Germinal center (tissue), 1 donor: ENCODE measurements at places on chromosomes 11 and 22.

GRCh38 chr22:27829620-27830019, 28.1 kb upstream of the MN1 start:
- DNase-seq: no peak

- no peak for DNase-seq
Measured at GRCh38 chr11:119860561-119861094, 131.6 kb upstream of the NECTIN1 start.

GRCh38 chr11:18203723-18204122, 31.1 kb downstream of the MRGPRX4 start:
- DNase-seq: peak; percentile 52

GRCh38 chr11:20022363-20023081, 137.8 kb downstream of the DBX1 start:
- DNase-seq: no peak

DNA sequence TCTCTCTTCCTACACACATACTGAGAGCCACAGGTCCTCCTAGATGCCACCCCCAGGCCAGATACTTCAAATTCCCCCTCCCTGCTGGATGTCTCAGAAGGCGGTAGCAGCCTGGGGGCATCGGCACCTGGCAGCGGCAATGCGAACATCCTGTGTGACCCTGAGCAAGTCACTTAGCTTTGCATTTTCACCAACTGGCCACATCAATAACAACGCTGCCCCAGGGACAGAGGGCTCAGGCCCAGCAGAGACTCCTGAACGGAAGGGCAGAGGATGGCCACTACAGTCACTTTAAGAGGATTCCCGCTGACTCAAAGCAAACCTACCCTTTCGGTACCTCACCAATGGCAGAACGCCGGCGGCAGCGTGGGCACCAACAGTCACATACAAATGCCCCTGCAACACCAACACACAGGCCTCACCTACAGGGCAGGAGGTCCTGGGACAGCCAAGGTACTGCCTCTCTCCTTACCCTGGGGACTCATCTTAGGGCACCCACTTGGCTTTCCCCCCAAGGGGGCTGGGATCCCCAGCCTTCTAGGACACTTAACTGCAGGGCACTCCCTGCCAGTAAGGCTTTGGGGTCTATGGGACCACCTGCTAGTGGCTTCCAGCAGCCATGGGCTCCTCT, 1.6 kb downstream of the LMO1 start:
- DNase-seq: no peak

GRCh38 chr11:48683226-48683720, 194.7 kb downstream of the OR4A47 start:
- no peak for DNase-seq

DNA sequence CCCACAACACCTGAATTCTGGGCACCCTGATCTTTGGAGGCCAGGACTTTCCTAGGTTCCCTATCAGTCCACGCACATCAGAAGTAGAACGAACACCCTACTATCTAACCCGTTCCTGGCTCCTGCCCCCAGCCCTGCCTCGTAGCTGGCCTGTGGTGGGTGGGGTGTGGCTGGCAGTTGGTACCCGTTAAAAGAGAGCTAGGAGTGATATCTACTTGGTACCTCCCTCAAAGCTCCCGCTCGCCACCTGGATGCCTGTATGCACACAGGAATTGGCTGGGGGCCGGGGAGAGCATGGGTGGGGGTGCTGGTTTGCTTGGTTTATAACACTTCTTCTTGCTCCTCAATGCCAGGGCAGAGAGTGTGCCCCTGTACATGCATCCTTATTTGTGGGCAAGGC, 14.0 kb upstream of the NECTIN1 start:
- DNase-seq: no peak

GRCh38 chr11:565921-566509, 5.2 kb downstream of the RASSF7 start:
- DNase-seq: no peak

GRCh38 chr11:31834237-31834636, 23.1 kb upstream of the PAX6 start:
- DNase-seq: no peak

GRCh38 chr11:120883404-120884080, 140.4 kb upstream of the TBCEL start:
- DNase-seq: no peak

- no peak for DNase-seq
Measured at GRCh38 chr11:59284773-59285129, 72.0 kb upstream of the MPEG1 start.

GRCh38 chr11:125369808-125370207, 126.3 kb downstream of the FEZ1 start:
- DNase-seq: no peak

GRCh38 chr11:130515829-130516553, 67.5 kb downstream of the ADAMTS15 start:
- no peak for DNase-seq

GRCh38 chr11:115607621-115608221, 103.5 kb upstream of the CADM1 start:
- no peak for DNase-seq

GRCh38 chr22:47512617-47513016, 750.2 kb downstream of the TBC1D22A start:
- no peak for DNase-seq

DNA sequence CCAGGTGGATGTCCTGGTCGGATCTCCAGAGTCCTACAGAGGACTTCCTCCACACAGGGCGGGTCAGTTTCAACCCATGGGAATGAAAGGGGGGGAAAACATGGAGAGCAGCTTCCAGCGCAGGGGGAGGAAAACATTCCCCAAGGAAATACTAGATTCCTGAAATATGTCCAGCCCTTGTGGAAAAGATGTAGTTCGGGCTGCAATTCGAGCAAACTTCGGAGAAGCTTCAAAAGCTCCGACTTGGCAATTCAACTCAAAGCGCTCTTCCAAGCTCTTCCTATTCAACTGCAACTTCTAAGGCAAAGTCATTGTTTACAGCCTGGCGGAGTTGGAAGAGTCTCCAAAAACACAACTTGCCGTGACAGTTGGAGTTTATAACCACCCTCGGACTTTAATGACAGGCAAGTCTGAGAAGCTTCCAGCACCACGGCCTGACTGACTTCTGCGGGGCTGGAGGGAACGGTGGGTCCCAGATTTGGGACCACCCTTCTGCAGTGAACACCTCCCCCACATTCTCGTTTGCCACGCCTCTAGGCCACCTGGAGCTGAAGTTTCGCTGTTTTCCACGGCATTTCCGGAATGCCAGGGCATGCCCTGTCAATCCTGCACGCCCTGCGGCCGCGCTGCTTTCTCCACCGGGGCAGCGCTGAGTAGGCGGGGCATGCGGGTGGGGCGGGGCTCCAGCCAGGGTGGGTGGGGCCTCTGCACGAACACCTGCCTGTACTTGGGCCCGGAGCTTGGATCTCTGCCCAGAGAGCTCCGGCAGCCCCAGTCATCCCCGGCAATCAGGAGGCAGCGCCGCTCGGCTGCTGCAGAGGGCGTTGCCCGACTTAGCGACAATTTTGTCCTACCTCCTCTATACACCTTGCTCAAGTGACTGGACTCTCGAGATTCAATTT, 49.0 kb upstream of the BIRC3 start:
- DNase-seq: peak; percentile 95

DNA sequence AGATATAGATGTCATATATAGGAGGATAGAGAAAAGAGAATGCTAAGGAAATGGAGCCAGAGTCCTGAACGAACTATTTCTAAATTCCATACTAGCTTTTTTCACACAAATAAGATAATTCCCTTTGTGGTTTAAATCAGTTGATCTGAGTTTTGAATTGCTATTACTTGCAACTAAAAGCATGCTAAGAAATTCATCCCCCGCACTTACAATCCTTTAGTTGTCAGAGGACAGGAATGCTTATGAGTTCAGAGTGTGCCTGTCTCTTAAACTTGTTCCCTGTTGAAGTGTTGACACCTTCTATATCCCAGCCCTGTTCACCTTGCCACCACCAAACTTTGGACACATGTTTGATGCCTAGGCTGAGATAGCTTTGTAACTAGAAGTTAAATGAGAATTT, 406.2 kb downstream of the METTL15 start:
- DNase-seq: no peak

DNA sequence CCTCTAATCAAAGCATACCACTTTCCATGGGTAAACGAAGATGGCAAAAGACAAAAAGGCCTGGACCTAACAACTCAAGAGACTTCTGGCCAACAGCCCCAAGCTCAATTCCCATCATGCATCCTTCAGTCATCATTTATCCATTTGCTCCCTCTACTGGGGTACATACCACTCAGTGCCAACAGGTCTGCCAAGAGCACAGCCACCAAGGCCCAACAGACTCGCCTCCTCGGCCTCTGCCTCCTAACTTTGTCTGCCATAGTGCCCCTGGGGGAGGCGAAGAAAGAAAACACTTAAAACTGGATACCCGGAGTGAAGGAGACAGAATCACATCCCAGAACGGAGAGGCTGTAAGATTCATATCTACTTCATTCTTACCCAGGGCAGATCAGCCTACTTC, 1.1 kb downstream of the HYOU1 start:
- DNase-seq: no peak

GRCh38 chr22:26321469-26321913, 107.6 kb upstream of the ASPHD2 start:
- DNase-seq: no peak

- no peak for DNase-seq
Measured at GRCh38 chr11:132751516-132752250, 780.6 kb downstream of the OPCML start.

DNA sequence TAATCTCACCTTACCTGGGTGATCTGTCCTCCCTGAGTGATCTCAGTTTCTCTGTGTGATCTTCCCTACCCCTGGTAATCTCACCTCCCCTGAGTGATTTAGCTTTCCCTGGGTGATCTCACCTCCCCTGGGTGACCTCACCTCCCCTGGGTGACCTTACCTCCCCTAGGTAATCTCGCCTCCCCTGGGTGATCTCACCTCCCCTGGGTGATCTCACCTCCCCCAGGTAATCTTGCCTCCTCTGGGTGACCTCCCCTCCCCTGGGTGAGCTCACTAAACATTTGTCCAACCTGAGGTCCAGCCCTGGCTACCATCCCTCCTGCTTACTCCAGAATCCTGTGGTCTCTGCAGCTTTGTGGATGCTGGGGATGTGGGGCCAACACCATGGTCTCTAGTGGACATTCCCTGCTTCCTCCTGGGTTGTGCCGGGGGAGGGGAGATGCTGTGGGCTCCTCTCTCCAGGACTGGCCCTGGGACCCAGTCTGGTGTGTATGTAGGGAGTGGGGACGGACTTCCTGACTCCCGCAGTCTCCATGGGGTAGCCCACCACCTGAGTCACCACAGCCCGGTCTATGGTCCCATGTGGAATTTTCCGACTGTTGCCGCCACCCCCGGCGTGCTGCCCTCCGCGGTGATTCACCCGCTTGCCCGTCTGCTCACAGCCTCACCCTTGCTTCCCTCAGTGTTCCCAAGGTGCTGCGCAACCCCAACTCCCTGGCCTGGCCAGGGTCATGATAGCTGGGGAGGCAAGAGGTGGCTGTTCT, 9.9 kb downstream of the LSP1 start:
- DNase-seq: no peak

- no peak for DNase-seq
Measured at GRCh38 chr11:128809128-128809527, 58.0 kb downstream of the KCNJ1 start.

DNA sequence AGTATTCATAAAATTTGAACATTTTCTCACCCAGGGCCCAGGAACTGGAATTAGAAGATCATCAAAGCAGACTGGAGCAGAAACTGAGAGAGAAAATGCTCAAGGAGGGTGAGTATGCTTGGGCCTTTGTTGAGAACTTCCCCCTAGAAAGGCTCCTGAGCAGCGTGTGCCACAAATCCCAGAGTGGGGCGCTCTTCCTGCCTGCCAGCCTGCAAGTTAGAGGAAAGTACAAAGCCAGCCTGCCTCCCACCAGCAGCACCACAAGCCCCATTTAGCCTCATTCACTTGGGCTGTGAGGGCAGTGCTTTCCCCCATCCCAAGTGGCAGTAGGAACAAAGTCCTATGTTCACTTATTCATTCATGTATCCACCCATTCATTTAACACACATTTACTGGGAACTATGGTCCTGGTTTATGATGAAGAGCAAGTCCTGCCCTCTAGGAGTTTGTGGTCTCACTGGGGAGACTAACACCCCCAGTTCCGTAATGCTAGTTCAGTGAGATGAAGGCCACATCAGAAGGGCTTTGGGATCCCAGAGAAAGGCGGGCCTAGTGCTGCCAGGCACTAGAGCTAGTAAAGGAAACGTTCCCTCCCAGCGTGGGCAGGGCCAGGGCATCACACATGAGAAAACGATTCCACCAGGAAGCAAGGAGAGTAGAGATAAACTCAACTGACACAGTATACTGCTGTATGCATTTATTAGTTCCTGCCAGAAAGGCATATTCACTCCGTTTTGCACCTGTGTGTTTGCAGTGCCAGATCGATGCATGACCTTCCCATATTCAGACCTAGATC, 22.4 kb upstream of the PARVA start:
- no peak for DNase-seq

GRCh38 chr22:48338793-48339705, 1488.6 kb downstream of the BRD1 start:
- DNase-seq: no peak

DNA sequence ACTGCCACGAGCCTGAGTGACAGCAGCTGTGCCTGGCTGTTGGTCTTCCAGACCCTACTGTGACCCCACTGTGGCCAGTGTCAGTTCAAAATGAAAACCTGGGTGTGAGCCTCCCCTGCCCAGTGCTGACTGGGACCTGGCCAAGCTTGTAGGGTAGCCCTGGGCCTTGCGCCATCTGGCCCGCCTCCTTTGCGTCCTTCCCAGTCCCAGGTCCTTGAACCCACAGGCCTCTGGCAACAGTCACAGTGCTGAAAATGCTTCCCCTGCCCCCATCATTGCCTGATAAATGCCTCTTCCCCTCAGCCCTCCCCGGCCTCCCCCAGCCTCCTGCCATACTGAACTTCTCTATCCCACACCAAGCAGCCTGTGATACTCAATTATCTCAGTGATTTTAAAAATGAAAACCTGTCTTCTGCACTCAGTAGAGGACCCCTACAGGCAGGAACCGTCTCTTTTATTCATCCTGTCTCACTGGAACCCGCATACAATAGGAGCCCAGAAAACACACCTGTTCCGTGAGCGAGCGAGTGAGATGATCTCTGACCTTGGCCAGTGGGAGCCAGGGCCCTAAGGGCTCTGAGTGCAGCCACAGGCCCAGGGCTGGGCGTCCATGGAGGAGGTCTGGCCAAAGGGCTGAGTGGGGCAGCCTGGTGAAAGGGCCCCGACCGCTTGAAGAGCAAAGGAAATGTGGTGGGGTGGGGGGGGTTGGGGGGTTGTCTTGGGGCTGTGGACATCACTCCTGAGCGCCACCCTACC, 49.7 kb upstream of the TTLL12 start:
- DNase-seq: no peak

GRCh38 chr11:8067929-8068575, 13.0 kb upstream of the TUB start:
- no peak for DNase-seq

- DNase-seq: no peak
Measured at GRCh38 chr11:38842991-38843390, 2245.0 kb upstream of the RAG2 start.
